Hematopoietic multipotent progenitor cell (in vitro differentiated cells): ENCODE measurements at places on chromosomes 6 and 20. TPM values are rescaled to one million over a fixed set of nuclear protein-coding genes. Genes with fewer than 3 reads are reported as not detected.

Gene SMLR1
- total RNA-seq = not detected

Gene PTK6
- total RNA-seq = under 0.01 TPM

Gene MMP24
- under 0.01 TPM for total RNA-seq

Gene HTR1E
- total RNA-seq = not detected

Gene OOEP
- total RNA-seq = 0.27 TPM

Gene TBC1D22B
- 10.0 TPM for total RNA-seq

Gene SEC23B
- 53.1 TPM for total RNA-seq

Gene C20orf204
- 3.0 TPM for total RNA-seq

Gene LY6G6F
- total RNA-seq = 0.54 TPM

Gene RUNX2
- 26.1 TPM for total RNA-seq

Gene MAP7
- total RNA-seq = 30.4 TPM

Gene TBCC
- total RNA-seq = 57.4 TPM

Gene LIME1
- total RNA-seq = 15.6 TPM

Gene MAK
- 0.27 TPM for total RNA-seq

Gene UBE2C
- 3.8 TPM for total RNA-seq

Gene CASS4
- 4.0 TPM for total RNA-seq

Gene NHSL1
- 1.6 TPM for total RNA-seq

Gene EFCAB8
- total RNA-seq = under 0.01 TPM
